SJSA1 (cell line): ENCODE measurements at places on chromosomes 3 and 15. TPM values are rescaled to one million over a fixed set of nuclear protein-coding genes. Genes with fewer than 3 reads are reported as not detected.
A peak's percentile ranks its signal among the peaks of the same experiment; 100 is the strongest.

The WDR49 gene
- total RNA-seq, result not detected in 2 replicates

- DNase-seq, result no peak
Observed at GRCh38 chr3:136858381-136858780, 3.6 kb upstream of the NCK1 start.

The ZNF502 gene
- total RNA-seq, result 0.79 TPM in 1 of 2 replicates, not detected in the other

DNA sequence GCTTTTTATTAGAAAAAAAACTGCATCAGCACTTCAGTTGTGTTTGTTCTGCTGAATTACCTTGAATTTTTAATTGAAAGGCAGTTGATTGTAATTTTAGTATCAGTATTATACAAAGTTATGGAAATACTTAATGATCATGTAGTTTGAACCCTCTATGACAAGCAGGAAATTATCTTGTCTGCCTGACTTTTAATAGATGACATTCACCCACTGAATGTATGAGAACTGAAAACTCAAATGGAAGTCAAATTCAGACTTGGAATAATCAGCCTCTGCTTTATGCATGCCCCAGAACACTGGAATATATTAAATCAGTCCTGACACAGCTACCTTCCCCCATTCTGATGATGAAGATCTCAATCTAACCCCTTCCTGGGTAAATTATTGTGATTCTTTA is 73.5 kb downstream of the SLC49A4 start:
- no peak for DNase-seq

DNA sequence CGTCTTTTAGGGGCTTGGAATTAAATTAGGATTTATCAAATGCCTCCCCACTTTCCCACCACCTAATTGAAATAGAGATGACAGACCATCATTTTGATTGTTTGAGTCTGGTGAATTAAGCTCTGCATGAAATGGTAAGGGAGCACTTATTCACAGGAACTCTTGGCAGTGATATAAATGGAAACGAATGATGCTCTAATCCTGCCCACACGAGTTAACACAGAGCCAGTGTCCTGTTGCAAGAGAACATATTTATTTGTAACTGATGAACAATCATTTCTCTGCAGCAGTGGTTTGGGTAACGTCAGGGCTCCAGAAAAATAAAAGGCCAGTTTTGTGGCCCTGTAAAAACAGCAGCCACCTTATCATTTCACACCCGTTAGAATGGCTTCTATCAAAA is 163.3 kb downstream of the FEZF2 start:
- no peak for DNase-seq

GRCh38 chr3:108552267-108553159 is 36.7 kb downstream of the CIP2A start:
- DNase-seq, result no peak

The THOC7 gene
- 86.2 and 140 TPM in 2 replicates for total RNA-seq

The NR2E3 gene
- total RNA-seq, result not detected in 2 replicates

DNA sequence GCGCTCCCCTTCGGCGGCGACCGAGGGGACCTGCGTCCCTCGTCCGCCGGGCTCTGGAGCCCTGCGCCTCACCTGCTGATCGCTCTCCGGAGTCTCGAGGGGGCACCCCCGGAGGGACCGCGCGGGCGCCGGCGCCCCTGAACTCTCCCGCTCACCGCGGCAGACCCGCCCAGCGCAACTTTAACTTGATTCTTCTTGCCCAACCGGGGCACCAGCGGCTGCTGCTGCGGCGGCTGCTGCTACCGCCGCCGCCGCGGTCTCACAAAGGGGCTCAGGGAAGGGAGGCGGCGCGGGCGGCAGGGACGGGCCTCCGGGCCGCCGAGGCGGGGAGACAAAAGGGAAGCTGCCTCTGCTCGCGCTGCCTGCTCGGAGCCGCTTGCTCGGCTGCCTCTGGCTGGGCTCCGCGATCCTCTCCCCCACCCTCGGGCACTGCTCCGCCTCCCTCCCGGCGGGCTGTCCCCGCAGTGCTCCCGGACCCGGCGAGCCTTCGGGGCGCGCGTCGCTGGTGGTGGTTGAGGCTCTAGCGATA is at the start of gene PPM1L:
TSS of gene PPM1L (plus strand) at position 456 of the 529 bp plus-strand sequence.
- peak; percentile 67 for DNase-seq

- DNase-seq, result peak; percentile 20
Observed at GRCh38 chr3:125375950-125376679, 990 bp upstream of the ZNF148 start.

The DZIP1L gene
- 18.1 and 24.0 TPM in 2 replicates for total RNA-seq

DNA sequence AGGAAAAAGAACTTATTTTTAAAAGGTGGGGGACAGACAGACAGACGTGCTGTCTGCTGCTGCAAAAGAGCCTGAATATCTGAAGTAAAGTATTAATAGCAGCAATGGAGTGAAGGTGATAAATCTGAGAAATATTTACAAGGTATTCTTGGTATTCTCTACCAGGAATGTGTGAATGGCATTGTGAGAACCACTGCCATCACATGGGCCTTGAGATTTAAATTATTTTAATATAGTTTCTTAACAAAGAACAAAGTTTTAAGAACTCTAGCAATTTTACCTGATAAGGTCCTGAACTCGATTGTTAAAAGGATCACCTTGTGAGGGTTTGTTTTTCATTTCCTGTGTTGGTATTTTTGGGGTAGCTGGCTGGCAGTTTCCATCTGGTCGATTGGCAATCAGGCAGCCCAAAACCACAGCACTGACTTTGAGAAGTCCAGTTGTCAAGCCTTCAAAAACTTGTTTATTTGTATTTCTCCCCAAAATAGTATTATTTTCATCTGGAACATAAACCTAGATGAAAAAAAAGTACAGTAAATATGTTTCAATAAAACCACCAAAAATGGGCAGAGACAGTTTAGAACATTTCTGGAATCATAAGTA is 97.3 kb downstream of the ISL2 start:
- peak; percentile 22 for DNase-seq

DNA sequence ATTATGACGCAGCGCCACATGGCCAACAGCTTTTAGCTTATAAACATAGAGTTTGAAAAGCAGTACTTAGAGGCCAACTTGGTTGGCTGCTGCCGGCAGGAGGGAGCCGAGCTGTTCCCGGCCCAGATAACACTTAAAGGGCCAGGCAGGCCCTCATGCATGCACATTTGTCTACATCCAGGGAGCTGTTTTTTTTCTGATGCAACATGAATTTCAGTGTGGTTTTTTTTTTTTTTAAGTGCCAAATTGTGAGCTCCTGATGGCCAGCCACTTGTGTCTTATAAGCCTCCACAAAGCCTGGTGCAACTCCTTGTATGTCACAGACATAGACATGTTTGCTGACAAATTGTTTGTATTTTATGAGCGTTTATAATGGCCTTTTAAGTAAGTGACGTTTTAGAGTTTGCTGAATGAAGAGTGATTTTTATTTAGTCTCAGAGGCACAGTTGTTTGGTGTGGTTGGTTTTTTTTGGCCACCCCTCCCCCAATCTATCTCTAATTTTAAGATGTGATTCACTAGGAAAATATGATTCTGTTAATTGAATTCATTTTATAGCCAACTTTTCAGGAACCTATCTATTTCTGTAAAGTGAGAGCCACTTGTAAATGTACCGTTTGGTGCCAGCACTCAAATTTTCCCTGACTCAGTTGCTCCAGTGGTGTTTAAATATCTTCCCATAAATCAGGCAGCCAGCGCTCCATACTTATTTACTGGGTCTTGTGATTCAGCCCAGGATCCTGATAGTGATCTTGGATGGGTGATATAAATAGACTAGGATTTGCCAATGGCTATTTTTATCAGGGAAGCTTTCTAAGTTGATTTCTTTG is 134.3 kb downstream of the VGLL4 start:
- peak; percentile 79 for DNase-seq

The B4GALT4 gene
- 25.8 and 25.9 TPM in 2 replicates for total RNA-seq

The TMEM266 gene
- 0.21 and 1.4 TPM in 2 replicates for total RNA-seq

- no peak for DNase-seq
Observed at GRCh38 chr3:42151596-42152168, 60.5 kb downstream of the TRAK1 start.

- no peak for DNase-seq
Observed at GRCh38 chr3:48897460-48898376, 964 bp downstream of the SLC25A20 start.

- DNase-seq, result no peak
Observed at GRCh38 chr3:179608931-179609720, 4.5 kb downstream of the NDUFB5 start.

GRCh38 chr15:76200083-76200465 is 111.2 kb downstream of the ETFA start:
- no peak for DNase-seq

DNA sequence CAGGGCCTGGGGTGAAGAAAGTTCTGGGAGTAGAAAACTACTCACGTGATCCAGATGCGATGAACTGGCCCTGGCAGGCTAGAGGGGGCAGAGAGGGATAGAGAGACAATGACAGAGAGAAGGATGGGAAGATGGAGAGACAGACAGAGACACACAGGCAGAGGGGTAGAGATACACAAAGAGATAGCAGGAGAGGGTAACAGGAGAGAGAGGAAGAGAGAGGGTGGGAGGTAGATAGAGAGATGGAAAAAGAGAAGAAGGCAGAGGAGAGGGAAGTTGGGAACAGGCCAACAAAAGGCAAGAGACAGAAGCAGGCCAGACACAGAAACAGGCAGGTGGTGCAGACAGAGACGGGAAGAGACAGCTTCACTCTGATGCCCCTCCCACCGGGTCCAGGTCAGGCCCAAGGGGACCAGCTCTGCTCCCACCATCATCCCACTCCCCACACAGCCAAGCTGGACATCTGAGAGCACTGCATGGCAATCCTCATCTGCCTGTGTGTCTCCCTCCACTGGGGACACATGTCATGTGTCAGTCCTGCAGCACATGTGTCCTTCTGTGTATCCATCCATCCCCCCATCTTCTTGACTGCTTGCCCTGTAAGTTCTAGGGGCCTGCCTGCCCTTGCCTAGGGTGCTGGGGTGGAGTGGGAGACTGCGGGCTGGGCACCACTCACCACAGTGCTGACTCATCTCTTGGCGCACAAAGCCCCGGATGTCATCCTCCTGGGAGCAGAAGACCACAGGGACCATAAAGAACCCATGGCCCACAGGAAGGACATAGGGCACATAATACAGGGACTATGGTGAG is 2.2 kb upstream of the UCN2 start:
- DNase-seq, result peak; percentile 71

- peak; percentile 86 for DNase-seq
Observed at GRCh38 chr15:101127506-101128076, 124.3 kb downstream of the CHSY1 start.

- no peak for DNase-seq
Observed at GRCh38 chr3:131393868-131394267, 12.3 kb downstream of the NUDT16 start.

The SLC28A1 gene
- not detected in 2 replicates for total RNA-seq

DNA sequence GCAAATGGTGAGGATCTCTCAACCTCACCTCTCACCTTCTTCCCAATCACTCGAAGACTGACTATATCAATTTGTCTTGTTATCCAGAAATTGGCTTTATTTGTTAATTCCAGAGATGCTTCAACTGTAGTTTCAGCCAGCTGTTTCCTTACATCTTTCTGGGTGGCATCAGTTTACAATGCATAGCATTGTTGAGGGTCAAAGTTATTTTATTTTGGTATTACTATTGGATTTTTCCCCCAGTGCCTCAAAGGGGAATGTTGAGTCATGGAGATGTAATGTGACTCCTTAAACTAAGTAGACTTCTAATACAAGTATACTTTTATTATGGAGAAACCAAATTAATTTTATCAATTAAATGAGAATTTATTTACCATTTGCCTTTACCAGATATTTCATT is 351.6 kb downstream of the TIGIT start:
- peak; percentile 69 for DNase-seq

GRCh38 chr3:144039661-144040060 is 68.0 kb downstream of the DIPK2A start:
- DNase-seq, result no peak

The TMCO5A gene
- total RNA-seq, result not detected in 2 replicates

- no peak for DNase-seq
Observed at GRCh38 chr3:70400194-70400593, 87.8 kb upstream of the MDFIC2 start.

The SV2B gene
- not detected in 2 replicates for total RNA-seq

The SAXO2 gene
- 0.66 and 4.0 TPM in 2 replicates for total RNA-seq

DNA sequence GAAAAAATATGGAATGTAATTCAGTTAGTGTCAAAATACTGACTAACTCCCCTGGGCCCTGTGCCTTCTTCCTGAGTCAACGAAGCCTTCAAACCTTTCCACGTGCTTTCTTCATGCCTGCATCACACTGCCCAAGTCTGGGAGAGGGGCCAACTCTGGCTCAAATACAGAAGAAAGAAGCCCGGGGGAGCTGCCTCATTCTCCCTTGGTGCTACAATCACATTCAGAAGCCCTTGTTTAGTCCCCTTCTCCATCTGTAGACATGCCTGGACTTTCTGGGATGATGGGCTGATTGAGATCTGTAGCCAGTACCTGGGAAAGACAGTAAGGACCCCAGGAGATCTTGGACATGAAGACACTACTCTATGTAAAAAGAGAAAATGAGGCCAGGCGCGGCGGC is 77.8 kb upstream of the GSK3B start:
- DNase-seq, result no peak

DNA sequence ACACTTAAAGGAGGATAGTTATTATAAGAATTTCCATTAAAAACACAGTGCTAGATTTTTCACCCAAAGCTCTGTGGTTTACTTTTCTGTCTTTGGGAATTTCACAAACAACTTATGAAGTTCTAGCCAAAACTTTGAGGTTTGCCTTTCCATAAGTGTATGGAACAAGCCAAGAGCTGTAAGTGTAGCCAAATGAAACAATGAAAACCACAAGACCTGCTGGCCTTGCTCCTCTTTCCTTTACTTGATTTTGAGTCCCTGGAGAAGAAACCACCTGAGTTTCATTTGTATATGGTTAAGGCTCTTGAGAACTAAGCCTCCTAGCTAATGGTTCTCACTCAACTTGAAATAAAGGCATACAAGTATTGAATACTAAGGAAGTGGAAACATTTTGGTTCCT is 365.3 kb upstream of the EPHA3 start:
- DNase-seq, result no peak

DNA sequence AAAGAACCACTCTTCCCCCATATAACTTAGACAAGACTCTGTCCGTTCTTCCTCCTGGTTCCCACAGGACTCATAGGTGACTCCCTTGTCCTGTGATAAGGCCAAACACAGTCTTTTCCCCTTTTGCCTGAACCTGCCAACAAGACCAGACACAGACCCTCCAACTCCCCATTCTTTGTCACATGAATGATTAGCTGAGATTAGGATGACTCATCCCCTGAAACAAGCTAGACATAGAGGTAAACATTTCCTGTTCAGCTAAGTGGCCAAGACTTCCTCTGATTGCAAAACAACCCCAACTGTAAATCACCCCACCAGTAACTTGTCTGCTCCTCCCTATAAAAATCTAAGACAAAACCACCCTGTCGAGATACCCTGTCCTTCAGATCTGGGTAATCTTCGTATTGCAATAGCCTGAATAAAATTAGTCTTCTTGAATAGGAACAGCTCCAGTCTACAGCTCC is 11.4 kb upstream of the HTR3E start:
- DNase-seq, result no peak

The CPLX3 gene
- total RNA-seq, result 0.13 TPM in 1 of 2 replicates, not detected in the other

GRCh38 chr3:176490357-176490756 is 706.9 kb downstream of the TBL1XR1 start:
- DNase-seq, result no peak

The ARID3B gene
- total RNA-seq, result 0.44 and 1.4 TPM in 2 replicates
